ENCODE measurements at places on chromosomes 2 and 18.

DNA sequence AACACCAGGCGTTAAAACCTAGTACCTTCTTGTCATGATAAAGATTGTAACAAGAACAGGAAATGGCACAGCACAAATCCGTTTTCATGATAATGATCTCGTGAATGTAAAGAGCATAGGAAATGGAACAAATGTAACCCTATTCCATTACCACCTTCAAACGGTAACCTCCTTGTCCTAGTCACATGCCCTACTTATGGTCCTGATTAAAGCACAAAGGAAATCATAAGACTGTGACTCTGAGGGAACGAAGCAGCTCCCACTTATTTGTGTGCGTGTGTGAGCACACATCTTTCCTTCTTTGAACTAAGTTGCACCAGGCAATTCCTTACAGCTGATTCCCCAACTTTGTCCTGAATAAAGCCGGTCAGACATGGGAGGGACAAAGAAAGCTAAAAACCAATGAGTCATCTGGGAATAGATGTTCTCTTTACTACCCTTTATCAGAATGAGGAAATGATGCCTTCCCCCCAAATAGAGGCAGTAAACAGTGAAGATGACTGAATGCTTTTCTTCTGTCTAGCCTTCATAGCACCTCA, 192.6 kb downstream of the IKZF2 start:
- no peak for DNase-seq

DNA sequence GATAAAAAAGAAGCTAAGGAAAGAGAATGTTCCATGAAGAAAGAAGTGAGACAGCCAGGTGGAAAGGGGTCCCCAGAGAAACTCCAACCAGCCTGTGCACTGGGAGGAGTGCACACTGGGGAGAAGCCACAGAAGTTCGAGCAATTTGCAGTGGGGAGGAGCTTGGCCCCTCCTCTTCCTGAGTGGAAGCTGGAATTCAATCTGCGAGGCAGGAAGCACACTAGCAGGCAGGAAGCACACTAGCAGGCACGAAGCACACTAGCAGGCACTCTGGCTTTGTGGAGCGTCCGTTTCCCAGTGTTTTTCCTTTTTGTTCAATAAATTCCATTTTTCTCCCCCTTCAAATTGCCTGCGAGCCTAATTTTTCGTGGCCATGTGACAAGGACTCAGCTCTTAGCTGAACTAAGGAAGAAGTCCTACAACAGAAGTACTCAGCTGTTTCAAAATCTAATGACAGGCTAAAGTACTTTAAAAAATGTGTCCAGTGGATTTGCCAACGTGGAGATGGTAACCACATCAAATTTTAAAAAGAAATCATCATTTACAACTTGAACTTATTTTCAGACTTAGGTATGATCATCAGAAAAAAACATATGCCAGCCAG, 21.4 kb upstream of the SPIRE1 start:
- DNase-seq = no peak

- no peak for DNase-seq
These were observed 166.8 kb upstream of the SP5 start for GRCh38 chr2:170548304-170548703.

DNA sequence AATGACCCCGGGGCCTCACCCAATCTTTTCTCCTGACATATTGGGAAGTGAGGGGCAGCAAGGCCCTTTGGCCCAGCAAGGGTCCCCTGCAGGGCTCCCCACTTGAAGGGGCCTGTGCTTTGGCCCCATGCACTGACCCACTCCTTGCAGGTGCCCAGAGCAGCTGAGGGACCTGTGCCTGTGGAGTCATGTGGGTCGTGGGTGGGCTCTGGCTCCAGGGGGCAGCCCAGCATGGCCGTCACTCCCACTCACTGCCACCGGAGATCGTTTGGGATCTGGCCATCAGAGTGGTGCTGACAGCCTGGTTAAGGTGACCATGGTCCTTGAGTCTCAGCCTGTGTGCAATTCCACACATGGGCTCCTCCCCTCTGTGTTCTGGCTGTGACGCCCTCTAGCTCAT, 31.7 kb upstream of the APCDD1 start:
- no peak for DNase-seq

DNA sequence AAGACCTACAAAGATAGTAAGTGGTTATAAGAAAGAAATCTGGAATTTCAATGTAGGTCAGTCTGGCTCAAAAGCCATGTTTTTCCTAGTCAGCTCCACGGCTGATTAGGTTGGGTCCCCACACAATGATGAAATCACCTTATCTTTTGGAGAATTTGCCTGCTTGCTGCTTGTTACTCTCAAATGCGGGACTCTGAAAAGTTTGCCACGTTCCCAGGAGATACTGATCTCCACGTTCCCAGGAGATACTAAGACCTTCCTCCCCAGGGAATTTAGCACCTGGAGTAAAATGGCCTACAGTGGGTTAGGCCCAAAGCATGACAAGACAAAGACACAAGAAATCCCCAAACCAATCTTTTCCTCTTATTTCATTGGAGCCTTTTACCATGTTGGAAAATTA, 449.6 kb downstream of the TNS1 start:
- DNase-seq = no peak

- no peak for DNase-seq
These were observed 201.0 kb downstream of the GLI2 start for GRCh38 chr2:120936476-120937334.

- DNase-seq = no peak
These were observed 38.3 kb upstream of the WIPF1 start for GRCh38 chr2:174635776-174636404.

- DNase-seq = no peak
These were observed 324.0 kb upstream of the UBE2E3 start for GRCh38 chr2:180656455-180656847.

GRCh38 chr2:69965756-69966445, 4.5 kb upstream of the ASPRV1 start:
- DNase-seq = no peak

- DNase-seq = no peak
These were observed 30.8 kb upstream of the TMEM87B start for GRCh38 chr2:112024231-112024630.

DNA sequence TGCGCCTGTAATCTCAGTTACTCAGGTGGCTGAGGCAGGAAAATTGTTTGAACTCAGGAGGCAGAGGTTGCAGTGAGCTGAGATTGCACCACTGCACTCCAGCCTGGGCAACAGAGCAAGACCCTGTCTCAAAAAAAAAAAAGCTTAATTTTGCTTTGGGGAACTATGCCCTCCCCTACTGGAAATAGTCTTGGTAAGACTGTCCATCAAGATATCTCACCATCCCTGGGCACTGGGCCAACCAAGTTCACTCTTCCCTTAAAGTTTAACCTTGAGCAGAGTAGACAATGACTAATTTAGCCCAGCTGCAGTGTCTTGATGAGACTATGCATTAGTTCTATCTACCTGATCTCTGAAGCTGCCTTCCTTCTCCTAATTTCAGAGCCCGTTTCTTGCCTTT, 44.7 kb downstream of the ASXL2 start:
- DNase-seq = no peak

- DNase-seq = no peak
These were observed 24.9 kb upstream of the PID1 start for GRCh38 chr2:229296016-229296415.

GRCh38 chr2:106833256-106833655, 52.7 kb downstream of the ST6GAL2 start:
- no peak for DNase-seq

DNA sequence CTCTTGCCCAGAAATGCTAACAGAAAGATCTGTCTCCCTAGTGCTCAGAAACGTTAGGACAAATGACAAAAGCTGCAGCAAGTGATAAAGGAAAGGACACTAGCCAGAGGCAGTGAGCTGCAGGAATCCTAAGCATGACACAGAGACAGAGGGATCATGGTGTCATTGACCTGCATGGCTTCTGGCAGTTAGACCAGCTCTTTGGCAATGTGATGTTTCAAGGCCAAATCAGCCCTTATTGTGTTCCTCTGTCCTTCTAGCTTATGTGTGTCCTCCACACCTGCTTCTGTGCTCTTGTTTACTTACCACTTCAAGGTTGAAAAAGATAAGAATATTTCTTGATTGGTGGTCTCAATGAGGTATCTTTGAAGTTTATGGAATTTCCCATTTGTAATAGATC, 120.8 kb downstream of the RHBDD1 start:
- DNase-seq = no peak

GRCh38 chr18:43774497-43774896, 497.2 kb upstream of the SYT4 start:
- DNase-seq = no peak

GRCh38 chr2:96409820-96410164, 74.2 kb downstream of the NCAPH start:
- no peak for DNase-seq
